ENCODE measurements at places on chromosomes 4 and X. TPM values are rescaled to one million over a fixed set of nuclear protein-coding genes. Genes with fewer than 3 reads are reported as not detected.

GRCh38 chr4:169249214-169249973 lies 21.4 kb downstream of the SH3RF1 start:
- DNase-seq, result no peak

The TCEAL7 gene
- 8.7 TPM for total RNA-seq

DNA sequence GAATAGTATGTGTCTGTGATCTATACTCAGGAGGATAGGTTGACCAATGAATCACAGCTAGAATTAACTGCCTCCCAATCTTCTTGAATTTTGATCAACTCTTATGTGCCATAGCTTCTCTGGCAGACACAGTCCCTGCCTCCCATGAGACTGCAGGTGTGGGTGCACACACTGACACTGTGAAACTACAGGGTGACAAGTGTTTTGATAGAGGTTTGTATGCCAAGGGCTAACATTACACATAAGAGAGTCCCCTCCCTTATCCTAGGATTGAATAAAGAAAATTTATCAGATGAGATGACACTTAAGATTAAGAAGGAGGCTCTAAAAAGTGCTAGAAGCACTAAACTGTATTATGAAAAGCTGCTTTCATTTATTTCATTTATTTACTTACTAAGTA lies 218.4 kb upstream of the BMP3 start:
- DNase-seq, result no peak

DNA sequence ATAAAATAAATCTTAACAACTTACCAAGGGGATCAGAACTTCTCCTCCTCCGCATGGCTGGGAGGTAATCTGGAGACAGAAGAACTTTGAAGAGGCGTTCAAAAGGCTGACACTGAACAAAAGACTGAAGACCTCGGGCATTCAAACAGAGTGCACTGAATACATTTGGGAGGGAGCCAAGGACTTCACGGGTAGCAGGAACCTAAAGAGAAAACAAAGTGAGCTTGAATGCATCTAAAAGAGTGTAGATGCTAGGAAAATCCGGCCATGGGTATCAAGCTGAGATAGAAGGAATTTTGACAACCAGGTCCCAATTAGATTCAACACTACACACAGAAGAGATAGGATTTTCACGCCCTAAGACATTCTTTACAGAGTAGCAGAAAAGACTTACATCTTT lies 69.6 kb downstream of the HUWE1 start:
- no peak for DNase-seq

- no peak for DNase-seq
Measured at GRCh38 chr4:85955620-85956292, 404.1 kb downstream of the MAPK10 start.

DNA sequence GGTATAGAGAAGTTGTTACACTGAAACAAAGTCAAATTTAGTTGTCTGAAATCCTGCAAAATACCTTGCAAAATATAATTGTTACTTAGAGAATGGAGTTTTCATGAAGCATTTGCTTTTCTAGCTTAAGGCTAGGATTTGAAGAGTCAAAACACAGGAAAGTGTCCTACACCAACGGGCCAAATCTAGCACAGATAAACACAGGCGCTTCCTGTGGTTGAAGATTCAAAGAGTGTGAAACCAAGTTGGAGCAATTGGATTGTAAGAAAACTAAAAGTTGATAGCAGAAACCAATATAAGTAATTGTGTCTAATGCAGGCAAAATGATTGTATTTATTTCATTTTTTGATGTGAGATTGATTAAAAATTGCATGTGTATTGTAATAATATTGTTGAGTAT lies 2002.5 kb upstream of the TENM3 start:
- no peak for DNase-seq

DNA sequence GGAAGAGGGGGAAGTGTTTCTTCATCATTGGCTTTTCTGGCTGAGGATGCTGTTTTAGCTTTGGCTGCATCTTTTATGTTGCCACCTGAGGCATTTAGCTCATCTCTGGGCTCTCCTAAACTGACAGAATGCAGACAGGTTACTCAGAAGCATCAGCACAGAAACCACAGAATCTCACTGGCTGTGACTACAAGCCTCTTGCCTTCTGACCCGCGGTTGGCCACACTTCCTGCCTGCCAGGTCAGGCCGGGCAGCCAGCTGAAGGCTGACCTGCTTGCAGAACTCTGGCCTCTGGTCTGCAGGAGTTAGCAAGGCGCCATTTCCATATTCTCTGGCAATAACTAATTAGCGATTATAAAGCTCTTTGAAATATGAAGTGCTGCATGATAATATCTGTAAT lies 366.5 kb downstream of the MID1IP1 start:
- DNase-seq, result no peak

DNA sequence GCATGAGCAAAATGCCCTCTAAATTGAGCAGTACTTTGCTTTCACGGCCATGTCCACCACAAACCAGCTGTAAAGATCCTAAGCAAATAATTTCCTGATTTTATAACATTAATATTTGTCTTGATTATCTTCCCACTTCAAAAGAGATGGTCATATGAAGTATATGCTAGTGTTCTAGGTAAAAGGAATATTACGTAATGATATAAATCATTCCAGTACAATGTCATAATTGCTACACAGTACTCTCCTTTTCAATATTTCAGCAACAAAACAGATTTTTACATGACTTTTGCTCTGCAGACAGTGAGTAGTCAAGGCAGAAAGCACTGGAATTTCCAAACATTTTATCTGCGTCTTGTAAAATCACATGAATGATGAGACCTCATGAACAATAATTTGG lies 572.8 kb upstream of the FRG1 start:
- DNase-seq, result no peak

- no peak for DNase-seq
Measured at GRCh38 chr4:31052519-31052918, 332.4 kb downstream of the PCDH7 start.

GRCh38 chrX:24799565-24799964 lies 105.8 kb downstream of the POLA1 start:
- no peak for DNase-seq

The GPRIN3 gene
- total RNA-seq, result 0.62 TPM

The RNF4 gene
- total RNA-seq, result 126 TPM

The PLS3 gene
- 161 TPM for total RNA-seq

The MAGEA10 gene
- total RNA-seq, result not detected

DNA sequence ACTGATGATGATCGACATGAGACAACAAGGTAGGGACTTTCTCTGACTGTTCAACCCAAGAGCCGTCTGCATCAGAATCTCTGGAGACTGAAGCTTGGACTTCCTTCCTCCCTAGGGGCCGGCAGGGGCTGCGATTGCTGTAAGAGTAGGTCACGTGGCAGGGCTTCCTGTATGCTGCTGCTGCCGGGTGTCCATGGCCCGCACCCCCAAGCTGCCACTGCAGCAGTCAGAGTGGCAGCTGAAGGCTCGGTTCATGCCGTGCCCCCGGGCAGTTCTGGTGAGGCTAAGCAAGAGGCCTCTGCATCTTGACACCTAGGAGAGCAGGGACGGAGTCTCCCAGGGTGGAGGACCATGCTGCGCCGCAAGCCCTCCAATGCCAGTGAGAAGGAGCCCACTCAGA lies at the start of gene SASH3:
TSS of gene SASH3 (plus strand) at position 203 of the 400 bp plus-strand sequence. CDS start at position 352, 149 bp downstream.
- DNase-seq, result no peak

DNA sequence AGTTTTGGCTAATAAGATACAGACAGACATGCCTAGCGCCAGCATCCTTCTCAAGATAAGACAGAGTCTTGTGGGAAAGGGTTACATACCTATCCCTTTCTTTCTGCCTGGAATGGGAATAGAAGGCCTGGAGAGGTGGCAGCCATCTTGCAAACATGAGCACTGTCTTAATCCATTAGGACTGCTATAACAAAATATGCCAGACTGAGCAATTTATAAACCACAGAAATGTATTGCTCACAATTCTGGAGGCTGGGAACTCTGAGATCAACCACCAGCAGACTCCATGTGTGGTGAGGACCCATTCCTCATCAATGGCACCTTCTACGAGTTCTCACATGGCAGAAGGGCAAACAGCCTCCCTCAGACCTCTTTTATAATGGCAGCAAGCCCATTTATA lies 26.5 kb upstream of the NEIL3 start:
- DNase-seq, result peak; percentile 6

GRCh38 chr4:150357829-150358228 lies 224.1 kb upstream of the MAB21L2 start:
- no peak for DNase-seq

The RBM46 gene
- total RNA-seq, result not detected

DNA sequence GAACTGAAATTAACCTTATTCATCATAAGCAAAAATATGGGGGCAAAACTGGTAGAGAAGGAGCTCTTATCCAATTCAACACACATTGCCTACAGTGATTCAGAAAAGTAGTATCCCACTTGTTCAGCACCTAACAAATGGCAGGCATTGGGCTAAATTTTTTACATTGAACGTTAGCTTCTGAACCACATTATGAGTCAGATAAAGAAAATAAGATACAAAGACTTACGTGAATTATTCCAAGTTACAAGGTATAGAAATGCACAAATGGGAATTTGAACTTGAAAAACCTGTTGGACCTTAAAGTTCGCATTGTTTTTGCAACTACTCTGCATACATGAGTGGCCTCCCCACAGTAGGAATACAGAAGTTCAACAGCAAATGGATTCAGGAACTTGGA lies 210.6 kb downstream of the LDB2 start:
- no peak for DNase-seq

The NIPAL1 gene
- 1.5 TPM for total RNA-seq

GRCh38 chrX:31279359-31279758 lies 207.5 kb upstream of the FTHL17 start:
- DNase-seq, result peak; percentile 50

GRCh38 chrX:71958281-71958675 lies 47.6 kb downstream of the NHSL2 start:
- DNase-seq, result no peak

The FNIP2 gene
- total RNA-seq, result 5.2 TPM

DNA sequence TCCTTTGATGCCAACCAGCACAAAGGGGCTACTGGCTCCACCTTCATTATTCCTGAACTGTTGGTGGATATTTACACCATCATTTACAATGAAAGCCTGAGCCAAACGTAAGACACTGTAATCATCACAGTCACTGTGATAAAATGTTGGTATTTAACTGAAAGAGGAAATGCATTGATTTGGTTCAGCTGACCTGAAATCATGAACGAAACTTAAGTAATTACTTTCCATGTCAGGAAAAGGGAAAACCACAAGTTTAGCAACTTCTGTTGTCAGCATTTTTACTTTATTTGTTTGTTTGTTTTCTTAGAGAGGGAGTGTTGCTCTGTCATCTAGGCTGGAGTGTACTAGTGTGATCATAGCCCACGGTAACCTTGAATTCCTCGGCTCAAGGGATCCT lies 247.8 kb upstream of the FAM47A start:
- no peak for DNase-seq

DNA sequence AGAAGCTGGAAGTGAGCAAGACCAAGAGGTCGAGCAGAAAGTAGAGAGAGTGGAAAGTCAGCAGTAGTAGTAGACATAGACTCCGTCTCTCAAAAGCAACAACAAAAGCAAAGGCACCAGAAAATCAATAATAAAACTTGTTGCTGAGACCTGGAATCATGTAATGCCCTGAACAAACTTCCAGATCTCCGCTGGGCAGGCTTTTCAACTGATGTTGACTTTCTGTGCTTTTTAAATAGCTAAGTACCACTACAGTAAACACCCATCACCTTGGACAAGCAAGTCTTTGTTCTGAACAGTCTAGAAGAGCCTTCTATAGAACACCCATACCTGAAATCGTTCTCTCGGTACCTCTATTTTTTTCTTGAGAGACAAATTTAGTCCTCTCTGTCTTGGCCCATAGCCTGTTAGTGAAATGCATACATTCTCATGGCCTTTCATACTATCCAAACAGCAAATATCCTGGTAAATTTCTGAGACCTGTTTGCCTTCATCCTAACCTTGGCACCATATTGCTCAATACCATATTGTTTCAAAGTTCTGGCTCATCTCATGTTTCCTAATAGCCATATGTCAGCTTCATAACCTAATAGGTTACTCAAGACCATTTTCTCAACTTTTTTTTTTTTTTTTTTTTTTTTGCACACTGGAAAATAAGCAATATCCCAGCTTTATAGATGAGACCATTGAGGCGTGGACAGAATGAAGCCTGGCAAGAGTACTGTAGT lies 200.6 kb upstream of the RBPJ start:
- DNase-seq, result no peak

The GAGE12J gene
- total RNA-seq, result not detected

DNA sequence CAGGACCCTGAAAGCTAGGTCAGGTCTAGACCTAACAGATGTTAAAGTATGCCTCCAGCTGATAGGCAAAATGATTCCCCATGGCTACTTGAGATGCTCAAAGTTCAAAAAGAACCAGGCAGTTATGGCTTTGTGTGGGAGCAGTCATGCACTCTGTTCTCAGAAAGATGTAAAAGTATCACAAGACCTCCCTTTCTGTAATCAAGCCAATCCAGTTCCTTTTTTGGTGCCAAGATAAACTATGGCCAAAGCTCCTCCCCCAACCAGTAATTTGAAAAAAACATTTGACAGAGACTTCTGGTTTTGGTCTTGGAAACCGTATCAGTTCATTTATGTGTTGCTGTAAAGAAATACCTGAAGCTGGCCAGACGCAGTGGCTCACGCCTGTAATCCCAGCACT lies 340.9 kb downstream of the CHIC1 start:
- DNase-seq, result no peak

The SHROOM3 gene
- total RNA-seq, result 2.8 TPM

DNA sequence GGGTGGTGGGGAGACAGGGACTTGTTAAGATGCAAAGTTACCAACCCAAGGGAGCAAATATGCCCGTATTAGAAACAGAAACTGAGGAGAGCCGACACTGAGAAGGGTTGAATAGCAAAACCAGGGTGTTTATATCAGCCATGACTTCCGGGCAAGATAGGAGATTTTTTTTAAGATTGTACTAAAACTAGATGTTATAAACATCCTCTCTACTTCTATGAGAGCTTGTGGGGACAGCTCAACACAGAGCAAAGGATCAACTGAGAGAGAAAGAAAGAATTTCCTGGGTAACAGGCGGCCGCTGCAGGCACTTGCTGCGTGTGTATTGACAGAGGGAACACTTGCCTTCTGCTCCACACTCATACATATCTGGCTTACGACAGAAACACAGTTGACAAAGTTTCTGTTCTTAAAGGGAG lies 49.1 kb upstream of the FBXW7 start:
- no peak for DNase-seq

GRCh38 chrX:149898554-149898953 lies 17.6 kb downstream of the MAGEA8 start:
- DNase-seq, result no peak

The NAP1L3 gene
- 13.4 TPM for total RNA-seq

Measured in H4 (cell line).